A549 treated with CpdA at 1 μM for 4 hours (cell line): ENCODE measurements at places on chromosomes 6 and 20. TPM values are rescaled to one million over a fixed set of nuclear protein-coding genes. Genes with fewer than 3 reads are reported as not detected.

Gene STMND1
- total RNA-seq: not detected in 5 replicates

Gene ULBP3
- 3.6 to 4.0 TPM (median 3.7 TPM) in 5 replicates for total RNA-seq

Gene KIAA0408
- 6.0 to 7.4 TPM (median 6.1 TPM) in 5 replicates for total RNA-seq

Gene FOXQ1
- total RNA-seq: 1.8 to 4.8 TPM (median 4.0 TPM) in 5 replicates

Gene FAM83C
- total RNA-seq: 0.03 to 0.06 TPM (median 0.05 TPM) in 3 of 5 replicates, not detected in the others

Gene PAX1
- 0.09 TPM in 1 of 5 replicates, not detected in the others for total RNA-seq

Gene LY6G6D
- not detected in 5 replicates for total RNA-seq

Gene TBX18
- total RNA-seq: 14.9 to 20.4 TPM (median 18.6 TPM) in 5 replicates

Gene ELOVL4
- total RNA-seq: 1.5 to 2.0 TPM (median 1.7 TPM) in 5 replicates

Gene C20orf141
- 0.22 to 0.55 TPM (median 0.35 TPM) in 4 of 5 replicates, not detected in the other for total RNA-seq

Gene LRRN4
- 0.02 TPM in 1 of 5 replicates, not detected in the others for total RNA-seq

Gene LY6G6C
- 0.11 TPM in 1 of 5 replicates, not detected in the others for total RNA-seq

Gene PSORS1C2
- total RNA-seq: not detected in 5 replicates

Gene RGS17
- 5.8 to 7.0 TPM (median 6.4 TPM) in 5 replicates for total RNA-seq
